ENCODE measurements at places on chromosomes 4 and X.

- DNase-seq = no peak
Measured at GRCh38 chr4:51836549-51836948, 6.4 kb upstream of the DCUN1D4 start.

DNA sequence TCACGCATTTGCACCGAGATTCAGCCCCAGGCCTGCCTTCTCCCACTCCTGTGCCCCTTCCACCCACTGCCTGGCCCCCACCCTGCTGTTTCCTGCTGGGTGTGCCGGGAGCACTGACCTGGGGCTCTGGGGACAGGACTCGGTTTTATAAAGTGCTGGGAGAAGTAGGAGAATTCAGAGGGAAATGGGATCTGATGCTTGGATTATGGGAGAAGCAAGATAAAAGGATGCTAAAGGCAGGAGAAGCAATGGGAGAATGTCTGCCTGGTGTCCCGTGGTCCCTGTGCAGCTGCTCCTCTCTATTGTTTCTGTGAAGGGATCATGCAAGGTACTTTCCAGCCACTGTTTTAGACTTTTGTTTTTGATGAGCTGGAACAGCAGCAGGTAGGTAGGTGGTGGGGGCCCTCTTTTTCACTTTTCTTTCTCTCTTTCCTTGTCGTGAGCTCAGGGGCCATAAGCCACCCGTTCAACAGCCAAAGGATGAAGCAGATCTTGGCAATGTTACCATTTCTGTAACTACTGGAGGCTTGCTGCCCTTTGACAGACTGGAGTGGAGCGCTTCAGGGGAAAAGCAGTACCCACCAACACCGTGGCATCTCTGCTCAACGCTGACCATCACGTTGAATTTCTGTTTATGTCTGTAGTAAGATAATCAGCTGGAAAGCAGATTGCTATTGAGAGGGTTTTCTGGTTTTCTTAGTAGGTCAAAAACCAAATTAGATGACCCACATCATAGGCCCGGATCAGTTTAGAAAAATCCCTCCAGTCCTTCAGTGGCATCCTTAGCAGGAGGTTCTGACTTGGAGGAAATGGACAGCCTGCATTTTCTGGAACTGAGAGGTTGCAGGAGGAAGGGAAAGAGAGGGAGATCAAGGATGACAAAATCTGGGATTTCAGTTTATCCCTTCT, 63.8 kb upstream of the ENPP6 start:
- no peak for DNase-seq

DNA sequence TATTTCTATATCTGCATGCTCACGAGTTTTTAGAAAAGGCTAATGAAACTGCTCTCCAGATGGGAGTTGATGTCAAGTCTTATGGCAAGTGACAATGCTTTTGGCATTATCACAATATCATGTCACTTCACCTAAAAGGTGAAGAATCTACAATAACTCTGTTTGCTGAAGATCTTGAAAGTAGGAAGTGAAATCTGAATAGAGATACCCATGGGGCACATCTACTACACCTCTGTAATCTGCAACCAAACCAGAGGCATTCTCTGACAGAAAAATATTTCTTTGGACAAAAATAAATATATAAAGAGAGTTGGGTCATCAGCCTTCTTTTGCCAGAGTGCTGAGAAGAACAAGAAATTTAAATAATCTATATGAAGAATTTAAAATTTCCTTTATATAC, 3.9 kb upstream of the VAMP7 start:
- no peak for DNase-seq

DNA sequence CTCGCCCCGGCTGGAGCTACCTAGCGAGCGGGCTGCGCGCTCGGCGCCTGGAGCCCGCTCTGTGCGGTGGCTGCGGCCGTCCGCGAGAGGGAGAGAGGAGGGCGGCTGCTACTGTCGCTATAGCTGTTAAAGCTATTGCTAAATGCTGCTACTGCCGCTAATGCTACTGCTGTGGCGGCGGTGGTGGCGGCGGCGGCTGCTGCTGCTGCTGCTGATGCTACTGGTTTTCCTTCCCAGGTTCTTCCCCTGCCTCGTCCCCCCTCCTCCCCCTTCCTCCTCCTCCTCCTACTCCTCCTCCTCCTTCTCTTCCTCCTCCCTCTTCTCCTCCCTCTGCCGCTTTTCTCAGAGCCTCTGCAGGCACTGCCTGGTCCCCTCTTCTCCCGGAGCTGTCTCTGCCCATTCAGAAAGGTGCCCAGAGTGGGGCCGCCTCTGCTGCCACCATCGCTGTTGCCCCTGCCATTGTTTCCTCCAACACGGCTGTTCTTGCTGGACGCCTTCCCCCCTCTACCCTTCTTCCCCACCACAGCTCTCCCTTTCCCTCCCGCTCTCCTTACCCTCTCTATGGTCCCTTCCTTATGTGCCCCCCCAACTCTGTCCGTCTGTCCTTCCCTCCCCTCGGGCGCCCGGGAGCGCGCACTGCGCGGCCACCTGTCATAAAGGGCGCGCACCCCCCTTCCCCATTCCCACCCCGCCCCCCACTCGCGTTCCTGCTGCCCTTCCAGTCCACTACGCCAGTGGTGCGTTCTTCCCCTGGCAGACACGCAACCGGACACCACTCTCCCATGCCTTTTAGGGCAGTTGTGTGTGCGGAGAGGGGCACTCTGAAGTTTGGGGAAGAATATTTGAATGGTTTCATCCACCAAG, at the start of gene NEXMIF:
Gene NEXMIF, minus strand, starts transcription at position 228 of the 864 bp plus-strand sequence.
- DNase-seq = peak; percentile 34

DNA sequence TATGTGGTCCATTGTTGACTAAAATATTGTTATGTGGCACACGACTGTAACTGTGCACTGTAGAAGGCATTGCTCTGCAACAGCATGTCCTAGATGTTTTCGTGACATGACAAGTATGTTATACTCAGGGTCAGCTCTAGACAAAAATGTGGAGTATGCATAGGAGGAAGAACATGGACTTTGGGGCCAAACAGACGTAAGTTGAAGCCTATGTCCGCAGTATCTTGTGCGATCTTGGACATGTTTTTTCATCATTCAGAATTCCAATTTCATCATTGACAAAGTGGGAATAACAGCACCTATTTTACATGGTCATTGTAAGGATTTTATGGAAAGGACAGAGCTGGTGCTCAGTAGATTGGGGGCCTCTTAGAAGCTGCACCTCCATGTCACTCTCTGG, 27.7 kb upstream of the PROM1 start:
- no peak for DNase-seq

DNA sequence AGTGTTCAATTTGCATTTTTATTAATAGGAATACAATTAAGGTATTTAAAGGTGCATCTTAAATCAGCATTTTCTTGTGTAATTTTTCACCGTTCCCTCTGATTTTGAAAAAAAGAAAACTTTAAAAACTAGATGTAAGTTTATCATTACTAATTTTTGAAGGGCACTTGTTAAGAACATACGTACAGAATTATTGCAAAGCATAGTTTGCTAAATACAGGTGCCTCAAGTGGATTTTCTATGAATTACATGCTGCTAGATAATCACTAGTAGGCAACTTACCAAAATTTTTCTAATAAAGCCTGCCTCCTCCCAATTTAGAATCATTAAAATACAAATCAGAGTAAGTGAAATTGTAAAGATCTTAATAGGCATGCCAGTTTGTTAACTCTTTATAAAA, 8.5 kb downstream of the CNKSR2 start:
- no peak for DNase-seq

GRCh38 chrX:15293451-15293850, 22.0 kb downstream of the ASB11 start:
- DNase-seq = no peak

- DNase-seq = no peak
Measured at GRCh38 chr4:166042510-166043055, 169.5 kb downstream of the TLL1 start.

All from femur (tissue), 1 donor.